ENCODE measurements at places on chromosomes 12 and 14.

- no peak for DNase-seq
Observed at GRCh38 chr14:65594153-65594881, 181.8 kb downstream of the FUT8 start.

GRCh38 chr12:48525332-48525731 is at the start of gene OR8S1:
Gene OR8S1, plus strand, starts transcription at chr12:48525632. Its CDS starts 0 bp downstream, at chr12:48525632.
- no peak for DNase-seq

- no peak for DNase-seq
Observed at GRCh38 chr12:120738252-120739030, 12.8 kb downstream of the ACADS start.

DNA sequence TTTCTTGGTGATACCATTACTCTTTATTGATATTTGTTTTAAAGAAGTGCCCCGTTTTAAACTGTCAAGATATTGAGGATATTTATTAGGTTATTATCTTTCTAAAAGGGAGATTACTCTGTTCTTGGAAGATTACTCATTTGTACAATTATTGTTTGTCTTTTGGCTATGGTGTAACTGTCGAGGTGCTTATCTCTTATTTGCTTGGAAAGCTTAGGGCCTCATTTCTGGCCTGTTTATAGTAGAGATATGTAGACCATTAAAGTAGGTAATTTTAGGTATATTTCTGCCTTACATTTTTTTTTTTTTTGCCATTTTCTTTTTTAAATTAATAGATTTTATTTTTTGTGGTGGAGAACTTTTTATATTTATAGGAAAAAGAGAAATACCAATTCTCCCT is 74.2 kb downstream of the KTN1 start:
- DNase-seq: no peak

- DNase-seq: no peak
Observed at GRCh38 chr12:99056186-99056585, 411.1 kb downstream of the APAF1 start.

DNA sequence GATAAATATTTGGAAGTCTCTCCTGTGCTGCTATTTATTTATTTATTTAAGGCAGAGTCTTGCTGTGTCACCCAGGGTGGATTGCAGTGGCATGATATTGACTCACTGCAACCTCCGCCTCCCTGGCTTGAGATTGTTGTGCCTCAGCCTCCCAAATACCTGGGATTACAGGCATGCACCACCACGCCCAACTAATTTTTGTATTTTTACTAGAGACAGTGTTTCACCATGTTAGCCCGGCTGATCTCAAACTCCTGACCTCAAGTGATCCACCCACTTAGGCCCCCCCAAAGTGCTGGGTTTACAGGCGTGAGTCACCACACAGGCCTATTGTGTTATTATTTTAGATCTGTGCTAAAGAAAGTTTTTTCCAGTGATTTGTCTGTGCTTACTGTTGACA is 225.2 kb downstream of the CCER1 start:
- DNase-seq: peak; percentile 32

GRCh38 chr14:38758661-38759060 is 344.4 kb downstream of the SEC23A start:
- no peak for DNase-seq

DNA sequence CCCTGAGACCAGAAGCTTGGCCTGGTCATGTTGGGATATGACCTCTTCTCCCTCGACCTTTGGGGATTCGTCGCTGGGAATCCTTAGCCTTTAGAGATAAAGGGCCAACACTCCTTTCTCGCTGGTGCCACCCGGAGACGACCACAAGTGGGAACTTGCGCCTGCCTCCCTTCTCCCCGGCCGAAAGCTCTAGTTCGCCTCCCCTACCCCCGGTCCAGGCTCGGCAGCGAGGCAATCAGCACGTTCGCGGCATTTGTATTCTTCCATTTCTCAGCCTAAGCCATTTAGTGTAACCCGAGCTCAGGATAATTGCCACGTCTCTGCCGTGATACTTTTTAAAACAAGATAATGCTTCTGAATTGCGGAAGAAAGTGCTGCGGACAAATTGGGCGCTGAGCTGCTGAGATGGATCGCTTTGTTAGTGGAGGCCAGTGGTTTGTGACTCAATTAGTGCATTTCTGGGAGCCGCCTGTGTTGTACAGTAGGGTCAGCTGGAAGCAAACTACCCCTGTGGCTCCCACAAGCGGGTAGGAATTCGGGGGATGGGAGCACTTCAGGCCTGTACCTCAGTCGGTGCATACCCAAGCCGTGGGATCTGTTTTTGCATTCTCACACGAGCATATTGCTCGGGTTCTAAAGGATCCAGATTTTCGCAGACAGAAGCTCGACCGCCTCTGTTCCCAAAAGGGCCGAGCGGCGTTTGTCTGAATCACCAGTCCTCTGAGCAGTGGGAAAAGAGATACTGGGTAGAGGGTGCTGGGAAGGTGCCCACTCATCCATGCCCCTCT is 6.8 kb upstream of the SIX1 start:
- DNase-seq: no peak

GRCh38 chr12:55058776-55059175 is 39.0 kb downstream of the NEUROD4 start:
- no peak for DNase-seq
